ENCODE measurements at places on chromosomes 3 and 15.

GRCh38 chr3:162112719-162113118, 616.1 kb downstream of the OTOL1 start:
- no peak for DNase-seq

- DNase-seq = peak; percentile 94
These were observed at the start of the genes ASTE1 and NEK11 for GRCh38 chr3:131026321-131027151. TSS of gene ASTE1 (minus strand) at chr3:131026825. CDS start at chr3:131025306, 1,519 bp downstream. TSS of gene NEK11 (plus strand) at chr3:131026877. CDS start at chr3:131029709, 2,832 bp downstream.

- DNase-seq = peak; percentile 37
These were observed 419.2 kb downstream of the MECOM start for GRCh38 chr3:169244119-169244864.

- DNase-seq = no peak
These were observed 14.5 kb downstream of the TIGIT start for GRCh38 chr3:114308377-114308776.

GRCh38 chr3:82633319-82633718, 871.9 kb upstream of the GBE1 start:
- no peak for DNase-seq

- DNase-seq = no peak
These were observed 363.4 kb downstream of the LRTM1 start for GRCh38 chr3:54564374-54564925.

- DNase-seq = peak; percentile 30
These were observed 47.3 kb downstream of the EIF3J start for GRCh38 chr15:44584162-44584749.

- DNase-seq = no peak
These were observed 35.0 kb upstream of the VPS8 start for GRCh38 chr3:184776916-184777315.

DNA sequence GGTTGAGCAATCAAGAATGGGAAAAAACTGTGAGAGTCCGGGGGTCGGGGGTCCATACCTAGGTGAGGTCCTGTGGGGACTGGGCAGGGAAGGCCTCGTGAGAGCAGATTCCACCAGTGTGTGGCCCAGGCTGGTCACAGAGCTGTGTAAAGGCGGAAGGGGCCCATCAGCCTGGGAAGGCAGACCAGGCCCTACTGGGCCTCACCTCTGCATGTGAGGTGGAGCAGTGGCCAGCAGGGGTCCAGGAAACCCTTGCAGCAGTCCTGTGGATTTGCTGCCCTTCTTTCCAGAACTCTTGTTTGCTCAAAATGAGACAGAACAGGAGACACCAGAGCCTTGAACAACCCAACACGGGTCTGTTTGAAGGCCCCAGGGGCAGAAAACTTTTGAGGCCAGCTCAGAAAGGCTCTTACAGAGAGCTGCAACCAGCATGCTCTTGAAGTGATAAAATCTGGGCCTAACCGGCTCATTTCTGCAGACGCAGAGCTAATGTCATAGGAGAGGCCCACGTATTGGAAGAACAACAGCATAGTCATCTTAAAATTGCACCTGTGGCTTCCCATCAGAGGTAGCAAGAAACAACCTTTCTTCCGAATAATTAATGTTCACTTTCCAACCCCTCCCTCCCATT, 30.3 kb upstream of the HHATL start:
- DNase-seq = peak; percentile 70

DNA sequence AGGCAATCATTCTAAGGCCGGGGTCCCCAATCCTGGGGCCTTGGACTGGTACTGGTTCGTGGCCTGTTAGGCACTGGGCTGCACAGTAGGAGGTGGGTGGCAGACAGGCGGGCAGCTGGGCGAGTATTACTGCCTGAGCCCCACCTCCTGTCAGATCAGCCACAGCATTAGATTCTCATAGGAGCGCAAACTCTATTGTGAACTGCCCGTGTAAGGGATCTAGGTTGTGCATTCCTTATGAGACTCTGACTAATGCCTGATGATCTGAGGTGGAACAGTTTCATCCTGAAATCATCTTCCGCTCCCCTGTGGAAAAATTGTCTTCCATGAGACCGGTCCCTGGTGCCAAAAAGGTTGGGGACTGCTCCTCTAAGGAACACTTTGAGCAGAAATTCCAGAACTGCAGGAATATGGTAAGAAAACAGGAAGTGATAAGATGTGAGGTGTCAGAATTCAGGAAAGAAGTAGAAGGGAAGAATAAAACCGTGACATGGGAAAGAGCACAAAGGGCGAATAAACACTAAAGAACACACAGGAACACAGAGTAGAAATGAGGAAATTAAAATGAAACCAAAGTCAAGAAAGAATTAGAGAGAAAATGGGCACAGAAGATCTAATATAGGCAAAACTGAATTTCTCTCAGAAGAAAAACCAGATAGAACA, 57.6 kb downstream of the PDCD6IP start:
- no peak for DNase-seq

All from ELF-1 (cell line).